AG04449 (cell line): ENCODE measurements at places on chromosomes 4 and X.

DNA sequence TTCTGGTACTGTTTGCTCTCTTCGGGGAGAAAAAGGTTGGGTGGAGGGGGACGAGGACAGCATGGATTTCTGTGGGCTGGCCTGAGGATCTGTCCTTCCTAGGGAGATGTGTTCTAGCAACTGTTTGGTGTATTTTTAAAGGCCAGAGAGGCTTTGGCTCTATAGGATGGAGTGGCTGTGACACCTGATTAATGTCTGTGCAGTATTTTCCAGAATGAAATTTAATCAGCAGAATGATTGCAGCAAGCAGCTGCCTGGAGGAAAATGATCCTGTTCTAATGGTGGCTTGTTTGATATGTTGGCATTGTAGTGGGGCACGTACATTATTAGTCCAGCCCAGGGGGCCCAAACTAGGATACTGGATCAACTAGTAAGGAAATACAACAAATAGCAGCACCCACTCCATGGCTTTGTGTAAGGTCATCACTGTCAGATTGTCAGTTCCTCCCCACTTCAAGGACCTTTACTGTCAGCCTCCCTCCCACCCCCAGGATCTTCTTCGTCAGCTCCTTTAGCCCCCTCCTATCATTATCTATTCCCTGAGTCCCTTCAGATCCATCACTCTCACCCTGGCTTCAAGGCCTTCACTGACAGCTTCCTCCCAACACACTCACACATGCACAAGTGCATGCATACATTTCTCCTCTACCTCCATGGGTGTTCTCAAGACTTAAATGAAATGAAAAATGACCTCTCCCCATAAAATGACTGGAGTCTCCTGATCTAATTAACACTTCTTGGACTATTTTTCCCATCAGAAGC lies 10.4 kb upstream of the TMEM255A start:
- no peak for DNase-seq

- DNase-seq: no peak
Observed at GRCh38 chr4:24190761-24191695, 301.2 kb upstream of the PPARGC1A start.

DNA sequence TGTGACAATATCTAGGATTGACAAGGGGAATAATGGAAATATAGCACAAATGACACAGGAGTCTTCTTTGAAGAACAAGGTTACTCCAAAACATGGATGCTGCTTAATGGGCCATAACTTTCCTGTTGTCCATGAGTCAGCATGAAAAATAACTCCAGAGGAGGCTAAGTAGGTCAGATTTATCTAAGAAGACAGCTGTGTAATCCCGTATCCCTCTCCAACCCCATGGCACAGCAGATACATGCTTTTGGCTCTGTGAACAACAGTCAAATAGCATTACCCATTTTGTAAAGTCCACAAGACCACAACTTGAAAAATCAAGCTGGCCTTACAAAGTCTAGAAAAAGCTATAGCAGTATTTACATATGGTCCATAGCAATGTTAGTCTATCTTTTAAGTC lies 2.1 kb upstream of the TMEM131L start:
- no peak for DNase-seq

DNA sequence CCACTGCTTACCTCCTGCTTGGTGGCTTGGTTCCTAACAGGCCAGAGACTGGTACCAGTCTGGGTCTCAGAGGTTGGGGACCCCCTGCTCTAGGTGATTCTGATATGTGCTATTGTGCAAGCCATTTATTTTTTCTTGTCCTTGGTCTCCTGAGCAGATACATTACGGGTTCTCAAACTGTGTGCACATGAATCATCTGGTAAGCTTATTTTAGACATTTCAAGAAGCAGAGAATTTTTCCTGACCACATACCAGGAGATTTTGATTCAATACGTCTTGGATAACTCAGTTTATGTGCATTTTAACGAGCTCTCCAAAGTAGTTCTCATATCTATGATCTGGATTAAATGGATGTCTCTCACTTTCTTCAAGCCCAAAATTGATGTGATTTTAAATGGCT lies 77.2 kb downstream of the FHIP1A start:
- DNase-seq: peak; percentile 63

DNA sequence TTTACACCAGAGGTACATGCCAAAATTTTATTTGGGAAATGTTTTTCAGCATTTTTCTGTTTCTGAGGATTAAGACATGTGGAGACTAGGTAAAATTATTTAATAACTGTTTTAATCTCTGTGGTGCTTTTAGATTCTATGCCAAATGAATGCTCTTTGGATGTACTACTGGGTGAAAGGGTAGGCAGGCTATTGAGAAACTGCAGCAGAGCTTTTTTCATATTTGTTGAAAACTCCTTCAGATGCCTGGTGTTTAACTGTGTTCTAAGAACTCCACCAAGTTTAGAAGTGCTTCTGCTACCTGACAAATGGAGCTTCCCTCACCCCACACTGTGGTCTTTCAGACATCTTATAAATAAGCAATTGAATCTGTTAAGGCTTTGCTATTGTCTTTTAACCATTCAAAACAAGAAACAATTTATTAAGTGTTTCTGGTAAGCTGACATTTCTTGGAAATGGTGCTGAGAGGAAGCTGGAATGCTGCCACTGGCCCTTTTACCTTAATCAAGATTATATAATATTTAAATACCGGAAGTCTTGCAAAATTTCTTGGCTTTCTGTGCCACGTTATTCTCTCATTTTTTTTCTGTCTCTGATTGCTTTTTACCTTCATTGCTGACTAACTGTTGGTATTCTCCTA lies 51.2 kb upstream of the CYSLTR1 start:
- no peak for DNase-seq

- DNase-seq: no peak
Observed at GRCh38 chrX:41653125-41653524, 35.6 kb upstream of the GPR34 start.

DNA sequence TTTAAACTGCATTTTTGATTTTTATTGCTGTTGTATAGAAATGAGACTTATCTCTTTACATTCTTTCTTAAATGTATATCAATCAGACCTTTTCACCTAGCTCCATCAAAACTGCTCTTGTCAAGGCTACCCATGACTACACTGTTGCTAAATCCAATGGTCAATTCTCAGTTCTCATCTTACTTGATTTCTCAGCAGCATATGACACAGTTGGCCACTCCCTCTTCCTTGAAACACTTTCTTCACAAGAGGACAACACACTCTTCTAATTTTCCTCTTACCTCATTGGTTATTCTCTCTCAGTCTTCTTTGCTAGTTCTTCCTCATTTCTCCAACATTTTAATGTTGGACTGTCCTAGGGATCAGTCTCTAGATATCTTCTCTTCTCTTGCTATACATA lies 94.1 kb upstream of the CITED1 start:
- no peak for DNase-seq

GRCh38 chr4:150250998-150251651 lies 172.9 kb downstream of the DCLK2 start:
- no peak for DNase-seq

GRCh38 chrX:8319359-8319758 lies 145.3 kb upstream of the VCX3B start:
- no peak for DNase-seq

DNA sequence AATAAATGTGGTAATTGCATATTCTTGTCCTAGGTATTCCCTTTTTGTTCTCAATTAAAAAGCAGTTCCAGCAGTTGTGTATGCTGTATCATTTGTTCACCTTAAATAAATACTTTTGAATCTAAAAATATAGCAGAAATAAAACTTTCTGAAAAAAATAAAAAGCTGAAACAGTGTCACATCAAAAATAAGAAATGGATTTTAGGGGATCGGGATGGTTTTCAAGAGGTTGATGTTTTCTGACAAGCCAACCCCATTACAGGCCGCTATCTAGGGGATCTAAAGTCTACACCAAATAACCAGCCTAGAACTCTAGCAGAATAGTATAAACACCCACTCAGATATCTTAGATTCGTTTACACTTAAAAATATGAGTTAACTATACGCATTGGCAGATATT lies 95.4 kb upstream of the MAML3 start:
- DNase-seq: no peak

GRCh38 chr4:72604324-72604723 lies 35.3 kb upstream of the ADAMTS3 start:
- no peak for DNase-seq

DNA sequence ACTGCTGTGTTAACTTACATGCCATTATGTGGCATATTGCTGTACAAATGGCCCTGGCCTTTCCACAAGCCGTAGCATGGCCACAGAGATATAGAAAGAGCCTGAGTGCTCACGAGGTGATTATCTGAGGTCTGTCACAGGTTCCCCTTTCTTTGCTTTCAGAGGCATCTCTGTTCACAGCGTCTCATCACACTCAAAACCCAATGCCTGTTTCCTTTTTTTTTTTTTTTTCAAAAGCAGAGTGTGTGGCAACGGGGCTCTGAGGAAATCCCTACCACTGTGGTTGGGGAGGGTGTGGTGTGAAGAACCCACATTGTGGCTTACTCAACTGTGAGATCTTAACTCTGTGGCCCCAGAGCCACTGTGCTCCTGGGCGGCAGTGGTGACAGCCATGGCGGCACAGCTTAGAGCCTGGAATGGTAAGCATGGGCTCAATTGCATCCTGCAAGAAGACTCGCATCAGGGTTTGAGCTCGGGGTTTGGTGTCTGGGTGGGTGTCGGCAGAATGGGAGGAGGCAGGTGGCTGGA lies 30.8 kb downstream of the RTL5 start:
- no peak for DNase-seq

- DNase-seq: no peak
Observed at GRCh38 chrX:38919853-38920528, 118.7 kb downstream of the MID1IP1 start.

- DNase-seq: no peak
Observed at GRCh38 chrX:63561425-63561824, 210.3 kb upstream of the SPIN4 start.
